ENCODE measurements at places on chromosomes 6 and 20. TPM values are rescaled to one million over a fixed set of nuclear protein-coding genes. Genes with fewer than 3 reads are reported as not detected.

- DNase-seq, result peak; percentile 73
Measured at GRCh38 chr20:10040070-10040975, 5.5 kb downstream of the ANKEF1 start.

- DNase-seq, result peak; percentile 79
Measured at GRCh38 chr20:34110745-34111641, 1.1 kb downstream of the EIF2S2 start.

The AGER gene
- 1.4 TPM for polyA plus RNA-seq

The TMEM63B gene
- 14.1 TPM for polyA plus RNA-seq

DNA sequence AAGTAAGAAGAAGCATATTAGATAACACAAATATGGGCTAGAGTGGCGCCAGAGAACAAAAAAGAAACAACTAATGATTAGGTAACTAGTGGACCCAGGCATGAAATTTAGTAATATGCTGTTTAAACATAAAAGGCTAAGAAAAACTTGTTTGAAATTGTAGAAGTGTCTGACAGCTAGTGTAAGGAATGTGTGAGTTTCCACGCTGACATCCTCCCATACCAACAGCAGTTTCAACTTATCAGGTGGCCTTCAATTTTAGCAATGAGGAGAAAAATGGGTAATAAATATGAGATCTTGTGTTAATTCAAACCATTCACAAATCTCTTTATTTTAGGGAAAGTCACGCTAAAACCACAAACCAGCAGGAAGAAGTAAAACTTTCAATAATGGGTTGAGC, 440.2 kb upstream of the FLRT3 start:
- DNase-seq, result peak; percentile 26

The ZC3H12D gene
- not detected for polyA plus RNA-seq

- DNase-seq, result peak; percentile 100
Measured at GRCh38 chr6:31739639-31740396, at the start of gene MSH5. Gene MSH5 (plus strand): TSS chr6:31740005. CDS start chr6:31740467, 462 bp downstream.

GRCh38 chr6:90442366-90442765, 144.5 kb downstream of the MAP3K7 start:
- DNase-seq, result peak; percentile 26

DNA sequence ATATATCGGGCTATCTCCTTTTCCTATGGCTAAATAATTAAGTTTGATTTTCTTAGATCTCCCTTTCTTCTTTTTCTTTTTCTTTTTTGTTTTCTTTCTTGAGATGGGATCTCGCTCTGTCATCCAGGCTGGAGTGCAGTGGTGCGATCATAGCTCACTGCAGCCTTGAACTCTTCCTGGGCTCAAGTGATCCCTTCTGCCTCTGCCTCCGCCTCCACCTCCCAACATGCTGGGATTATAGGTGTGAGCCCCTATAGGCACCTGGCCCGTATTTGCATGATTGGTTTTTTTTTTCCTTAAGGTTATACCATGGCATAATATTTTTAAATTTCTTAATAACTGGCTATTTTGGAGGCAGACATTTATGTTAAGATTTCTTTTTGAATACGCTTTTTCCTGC, 106.3 kb downstream of the SCAF8 start:
- no peak for DNase-seq

GRCh38 chr6:158780246-158780884, 38.8 kb downstream of the EZR start:
- no peak for DNase-seq

The SPATS1 gene
- not detected for polyA plus RNA-seq

The MEP1A gene
- polyA plus RNA-seq, result not detected

The BRPF3 gene
- polyA plus RNA-seq, result 5.8 TPM

- DNase-seq, result peak; percentile 95
Measured at GRCh38 chr6:90135667-90136066, 161.0 kb downstream of the BACH2 start.

The DDX39B gene
- polyA plus RNA-seq, result 204 TPM

- peak; percentile 49 for DNase-seq
Measured at GRCh38 chr20:2387180-2387577, 6.5 kb downstream of the TGM6 start.

The TMEM170B gene
- polyA plus RNA-seq, result 0.14 TPM

DNA sequence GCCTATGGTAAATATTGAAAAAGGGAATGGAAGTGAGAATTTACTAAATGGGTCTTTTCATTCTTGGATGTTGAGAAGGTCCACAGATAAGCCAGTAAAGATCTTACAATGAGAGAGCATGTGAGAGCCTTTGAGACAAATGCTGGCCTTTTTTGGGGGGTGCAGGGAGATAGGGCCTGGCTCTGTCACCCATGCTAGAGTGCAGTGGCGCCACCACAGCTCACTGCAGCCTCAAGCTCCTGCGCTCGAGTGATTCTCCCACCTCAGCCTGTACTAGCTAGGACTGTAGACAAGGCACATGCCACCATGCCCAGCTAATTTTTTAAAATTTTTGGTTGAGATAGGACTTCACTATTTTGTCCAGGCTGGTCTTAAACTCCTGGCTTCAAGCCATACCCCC, 63.2 kb upstream of the TMEM181 start:
- no peak for DNase-seq

- DNase-seq, result no peak
Measured at GRCh38 chr20:56440346-56441007, 27.9 kb upstream of the RTF2 start.

DNA sequence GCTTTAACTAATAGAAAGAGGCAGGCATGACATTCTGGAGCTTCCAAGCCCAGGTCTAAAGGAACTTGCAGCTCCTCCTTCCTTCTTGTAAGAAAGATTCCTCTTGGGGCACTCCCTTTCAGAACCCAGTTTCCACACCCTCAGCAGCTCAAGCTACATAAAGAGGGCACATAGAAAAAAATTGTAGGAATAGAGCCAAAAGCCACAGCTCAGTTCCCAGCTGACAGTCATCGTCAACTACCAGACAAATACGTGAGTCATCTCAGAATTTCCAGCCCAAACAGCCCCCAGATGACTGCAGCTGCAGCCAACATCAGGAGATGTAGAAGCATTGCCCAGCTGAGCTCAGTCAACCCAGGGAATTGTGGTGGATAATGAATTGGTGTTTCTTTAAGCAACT, 349.8 kb upstream of the ARID1B start:
- DNase-seq, result peak; percentile 46

GRCh38 chr6:52538901-52539354, 37.9 kb downstream of the TRAM2 start:
- DNase-seq, result peak; percentile 86

The FAM184A gene
- not detected for polyA plus RNA-seq

DNA sequence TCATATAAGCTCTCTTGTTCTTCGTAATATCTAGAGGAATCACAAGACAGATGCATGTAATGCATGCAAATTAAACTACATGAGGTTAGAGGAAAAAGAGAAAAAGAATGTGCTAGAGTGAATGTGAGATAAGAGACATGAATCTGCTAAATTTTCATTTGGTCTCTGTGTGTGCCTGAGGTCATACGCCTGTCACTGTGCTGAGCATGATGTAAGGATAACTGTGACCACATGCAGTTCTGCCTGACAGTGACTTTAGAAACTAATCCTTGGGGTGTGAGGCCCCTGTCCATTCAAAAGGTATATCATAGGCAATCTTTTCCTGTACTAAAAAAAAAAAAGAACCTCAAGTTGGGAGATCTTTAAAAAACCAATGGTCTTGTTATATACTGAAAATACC, 70.6 kb downstream of the SHPRH start:
- no peak for DNase-seq

GRCh38 chr6:111173341-111173740, 86.0 kb downstream of the SLC16A10 start:
- DNase-seq, result no peak

DNA sequence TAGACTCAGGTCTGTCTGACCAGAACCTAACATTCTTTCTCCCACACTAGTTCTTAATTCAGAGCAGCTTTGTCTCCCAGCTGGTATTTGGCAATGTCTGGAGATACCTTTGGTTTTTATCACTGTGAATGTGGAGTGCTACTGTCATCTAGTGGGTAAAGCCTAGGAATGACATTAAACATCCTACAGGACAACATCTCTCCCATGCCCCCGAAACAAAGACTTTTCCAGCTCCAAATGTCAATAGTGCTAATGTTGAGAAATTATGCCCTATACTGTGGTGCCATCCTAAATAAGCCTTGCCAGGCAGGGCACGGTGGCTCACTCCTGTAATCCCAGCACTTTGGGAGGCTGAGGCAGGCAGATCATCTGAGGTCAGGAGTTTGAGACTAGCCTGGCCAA, 4.2 kb upstream of the TTPAL start:
- DNase-seq, result peak; percentile 78

GRCh38 chr6:156901309-156902019, 124.3 kb downstream of the ARID1B start:
- DNase-seq, result no peak

- DNase-seq, result no peak
Measured at GRCh38 chr20:46575937-46576461, 25.5 kb upstream of the OCSTAMP start.

DNA sequence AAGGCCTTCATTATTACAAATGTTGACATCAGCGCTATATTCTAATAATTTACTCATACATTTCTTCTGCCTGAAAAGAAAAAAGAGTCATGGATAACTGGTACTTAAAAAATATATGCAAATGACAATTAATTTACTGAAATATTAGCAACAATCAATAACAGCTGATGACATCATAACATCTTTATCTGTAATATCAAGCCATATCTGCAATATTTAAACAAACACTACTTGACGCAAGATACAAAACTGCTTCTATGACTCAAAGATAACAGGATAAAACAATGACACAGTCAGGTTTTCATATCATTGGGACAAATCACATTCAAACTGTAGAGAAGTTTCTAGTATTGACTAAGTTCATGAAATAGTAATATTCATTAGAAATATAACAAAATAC, 16.5 kb downstream of the HACE1 start:
- DNase-seq, result no peak

- DNase-seq, result no peak
Measured at GRCh38 chr6:166344240-166344639, 1.9 kb upstream of the SFT2D1 start.

DNA sequence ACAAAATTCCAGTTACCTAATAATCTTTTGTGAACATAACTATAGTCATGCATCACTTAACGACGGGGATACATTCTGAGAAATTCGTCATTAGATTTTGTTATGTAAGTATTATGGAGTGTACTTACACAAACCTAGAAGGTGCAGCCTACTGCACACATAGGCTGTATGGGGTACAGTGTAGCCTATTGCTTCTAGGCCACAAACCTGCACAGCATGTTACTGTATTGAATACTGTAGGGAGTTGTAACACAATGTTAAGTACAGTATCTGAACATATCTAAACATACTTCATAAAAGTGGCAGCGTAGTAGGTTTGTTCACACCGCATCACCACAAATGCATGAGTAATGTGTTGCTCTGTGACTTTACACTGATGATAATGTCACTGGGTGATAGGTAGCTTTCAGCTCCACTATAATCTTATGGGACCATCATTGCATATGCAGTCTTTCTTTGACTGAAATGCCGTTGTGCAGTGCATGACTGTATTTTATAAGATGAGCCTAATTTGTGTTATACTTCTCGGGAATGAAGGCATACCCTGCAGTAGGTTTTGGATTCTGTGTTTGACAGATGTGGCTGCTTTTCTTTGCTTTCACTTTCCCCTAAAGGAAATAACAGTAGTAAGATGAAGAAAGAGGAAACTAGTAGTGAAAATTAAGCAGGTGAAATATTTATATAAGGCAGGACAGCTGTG, 365.6 kb downstream of the FARS2 start:
- DNase-seq, result no peak

- DNase-seq, result no peak
Measured at GRCh38 chr20:6942266-6942665, 174.8 kb downstream of the BMP2 start.

The FARS2 gene
- 14.7 TPM for polyA plus RNA-seq

- DNase-seq, result peak; percentile 43
Measured at GRCh38 chr6:4350567-4351519, 215.5 kb upstream of the ECI2 start.
